ENCODE measurements at places on chromosomes 1 and 21.

DNA sequence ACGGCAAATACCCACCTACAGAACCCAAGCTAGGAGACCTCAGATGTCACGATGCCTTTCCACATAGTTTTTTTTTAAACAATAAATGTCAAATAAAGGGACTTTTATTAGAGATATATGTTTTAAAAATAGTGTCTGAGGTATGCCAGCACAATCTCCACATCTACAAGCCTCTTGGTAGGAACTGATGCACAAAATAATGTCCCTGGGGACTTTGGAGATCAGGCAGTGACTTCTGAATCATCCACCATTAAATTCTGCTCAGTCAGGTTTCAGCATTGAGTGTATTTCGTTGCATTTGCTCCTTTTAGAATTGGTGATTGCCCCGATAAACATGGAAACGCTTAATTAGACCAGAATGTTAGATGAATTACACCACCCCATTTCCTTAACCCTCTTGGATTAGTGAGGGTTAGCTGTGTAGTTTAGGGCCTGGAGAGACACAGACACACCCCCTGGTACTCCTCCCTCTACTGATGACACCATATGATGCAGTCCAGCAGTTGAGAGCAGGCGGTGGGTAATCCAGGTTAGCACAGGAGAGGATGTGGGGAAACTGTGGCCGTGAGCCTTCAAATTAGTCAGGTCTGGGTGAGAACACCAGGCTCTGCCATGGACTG, 33.6 kb downstream of the LGR6 start:
- no peak for DNase-seq

DNA sequence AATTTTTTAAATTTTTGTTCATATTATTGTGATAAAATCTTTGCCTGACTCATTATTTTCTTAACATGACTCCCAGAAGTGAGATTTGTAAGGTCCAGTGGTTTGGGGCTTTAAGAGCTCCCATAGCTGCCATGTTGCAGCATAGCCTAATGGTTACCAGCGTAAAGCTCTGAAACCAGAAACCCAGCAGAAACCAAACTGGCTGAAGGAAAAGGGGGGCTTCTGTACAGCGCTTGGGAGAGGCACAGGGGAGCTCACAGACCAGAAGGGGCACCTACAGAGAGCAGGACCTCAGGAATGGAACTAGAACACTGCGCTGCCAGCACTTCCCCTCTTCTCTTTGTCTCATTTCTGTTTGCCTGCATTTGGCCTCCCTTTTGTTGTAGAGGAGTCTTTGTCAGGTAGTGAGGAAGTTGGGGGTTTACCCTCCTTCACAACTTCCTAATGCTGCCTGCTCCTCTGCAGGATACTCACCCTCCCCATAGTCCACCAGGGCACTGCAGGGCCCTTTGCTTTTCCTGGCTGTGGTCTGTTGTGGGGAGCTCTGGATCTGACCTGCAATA, 2.6 kb upstream of the PYCR2 start:
- no peak for DNase-seq

DNA sequence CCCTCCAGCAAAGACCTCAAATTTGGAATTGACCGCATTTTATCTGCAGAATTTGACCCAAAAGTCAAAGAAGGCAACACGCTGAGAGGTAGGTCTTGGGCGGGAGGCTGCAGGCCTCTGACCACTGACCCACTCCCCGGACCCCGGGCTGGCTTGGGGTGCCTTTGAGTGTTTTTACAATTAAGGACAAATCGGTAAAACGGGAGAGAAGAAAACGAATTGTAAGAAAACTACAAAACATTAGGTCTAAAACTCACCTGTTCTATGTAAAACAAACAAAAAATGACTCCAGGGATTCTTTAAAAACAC, 1.1 kb downstream of the HLX start:
- no peak for DNase-seq

DNA sequence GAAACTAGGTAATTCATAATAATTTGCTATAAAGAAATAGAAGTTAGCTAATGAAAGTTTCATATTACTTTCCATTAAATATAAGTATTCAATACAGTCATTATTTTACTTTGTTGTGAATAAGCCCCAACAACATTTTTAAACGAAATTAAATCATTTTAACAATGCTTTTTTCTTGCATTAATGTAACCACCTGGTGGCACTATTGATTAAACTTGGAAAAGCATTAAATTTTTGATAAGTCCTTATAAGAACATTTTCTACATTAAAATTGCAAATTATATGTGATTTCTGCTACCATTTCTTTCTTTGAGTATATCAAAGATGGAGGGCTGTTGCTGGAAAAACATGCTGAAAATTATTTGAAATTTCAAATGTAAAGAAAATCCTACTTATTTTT, 918.8 kb upstream of the TMPRSS15 start:
- DNase-seq, result no peak

- DNase-seq, result no peak
These were observed 85.9 kb downstream of the LHX8 start for GRCh38 chr1:75220072-75220471.

DNA sequence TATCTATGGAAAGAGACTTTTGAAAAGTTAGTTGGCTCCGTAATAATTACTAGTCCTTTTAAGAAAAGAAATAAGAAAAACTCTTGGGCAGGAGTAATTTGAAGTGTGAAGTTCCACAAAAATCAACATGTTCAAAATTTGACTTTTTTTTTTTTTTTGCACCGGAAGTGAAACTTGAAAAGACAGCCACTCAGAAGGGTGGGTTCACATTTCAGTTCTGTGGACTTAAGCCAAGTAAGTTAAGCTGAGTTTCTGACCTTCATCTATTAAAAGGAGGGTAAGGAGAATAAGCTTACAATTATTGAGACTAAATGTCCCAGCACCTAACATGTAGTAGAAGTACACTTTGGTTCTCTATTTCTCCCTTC, 11.0 kb downstream of the RO60 start:
- no peak for DNase-seq

DNA sequence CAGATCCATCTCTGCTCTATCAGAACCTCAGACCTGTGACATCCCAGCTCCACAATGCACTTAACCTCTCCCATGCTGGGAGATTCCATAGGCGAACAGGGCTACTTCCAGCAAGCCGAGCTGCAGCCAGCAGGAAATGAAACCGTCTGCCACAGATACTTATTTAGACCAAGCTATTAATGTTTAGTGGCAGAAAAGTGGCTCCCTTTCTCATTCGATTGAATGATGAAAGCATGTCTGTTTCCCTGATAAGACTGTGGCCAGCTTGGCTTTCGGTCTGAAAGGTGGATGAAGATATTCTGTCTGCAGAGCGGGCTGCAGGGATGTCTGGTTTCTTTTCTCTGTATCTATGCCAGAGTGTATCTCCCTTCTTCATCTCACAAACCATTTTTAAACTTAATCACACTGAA, 146.4 kb downstream of the GREM2 start:
- peak; percentile 23 for DNase-seq

DNA sequence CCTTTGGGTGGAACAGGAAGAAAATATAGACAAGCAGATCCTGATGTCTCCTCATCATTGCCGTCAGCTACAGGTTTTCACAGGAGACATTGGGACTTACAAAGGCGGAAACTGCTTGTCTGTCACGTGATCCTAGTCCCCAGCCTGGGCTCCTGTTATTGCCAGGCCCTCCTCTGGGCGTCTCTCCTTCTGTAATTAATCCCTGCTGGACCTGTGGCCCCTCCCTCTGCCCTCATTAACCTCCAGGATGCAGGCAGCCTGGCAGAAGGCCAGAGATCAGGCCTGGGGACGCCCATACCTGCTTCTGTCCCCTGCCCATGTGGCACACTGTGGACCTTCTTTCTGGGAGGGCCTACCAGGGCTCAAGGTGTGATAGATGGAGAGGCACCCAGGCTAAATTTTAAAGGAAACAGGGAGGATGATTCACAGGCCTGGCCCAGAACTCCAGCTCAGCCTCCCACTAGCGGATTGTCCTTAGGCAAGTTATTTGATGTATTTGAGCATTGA, 2.4 kb downstream of the S100A5 start:
- no peak for DNase-seq

DNA sequence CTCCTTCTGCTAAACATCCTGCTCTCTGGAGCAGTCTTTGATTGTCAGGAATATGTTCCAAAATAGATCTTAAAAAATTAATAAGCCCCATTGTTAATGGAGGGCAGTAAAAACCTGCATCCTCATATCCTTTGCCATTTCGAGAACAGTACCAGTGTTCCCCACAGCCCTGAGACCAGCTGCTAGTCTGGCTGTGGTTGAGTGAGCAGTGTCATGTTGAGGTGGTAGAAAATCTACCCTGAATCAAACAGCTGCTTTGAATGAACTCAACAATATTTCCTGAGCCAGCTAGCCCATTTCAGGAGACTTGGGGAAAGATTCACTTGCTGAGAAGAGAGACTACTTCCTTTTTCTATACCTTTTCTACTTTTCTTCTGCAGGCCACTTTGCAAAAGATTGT, 24.4 kb downstream of the FABP3 start:
- DNase-seq, result no peak

DNA sequence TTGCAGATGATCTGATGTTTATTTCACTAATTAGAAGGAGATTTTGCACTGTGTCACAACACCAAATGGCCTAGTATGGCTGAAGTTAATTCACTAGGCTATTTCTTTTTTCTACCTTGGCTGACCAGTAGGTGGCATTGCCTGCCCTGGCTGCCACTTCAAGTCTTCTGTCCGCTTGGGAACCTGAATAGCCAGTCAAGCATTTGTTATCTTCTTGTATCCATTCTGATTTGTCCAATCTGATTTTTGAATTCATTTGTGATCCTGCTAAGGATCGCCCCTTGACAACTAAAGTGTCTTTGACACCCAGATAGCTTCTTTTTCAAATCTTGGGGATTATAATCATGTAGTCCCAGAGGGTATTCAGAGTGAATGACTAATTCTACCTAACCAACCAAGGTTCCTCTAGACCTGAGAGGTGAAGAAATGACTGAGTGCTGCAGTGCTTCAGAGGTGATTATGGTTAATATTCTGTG, 99.4 kb downstream of the GIPC2 start:
- DNase-seq, result peak; percentile 82

DNA sequence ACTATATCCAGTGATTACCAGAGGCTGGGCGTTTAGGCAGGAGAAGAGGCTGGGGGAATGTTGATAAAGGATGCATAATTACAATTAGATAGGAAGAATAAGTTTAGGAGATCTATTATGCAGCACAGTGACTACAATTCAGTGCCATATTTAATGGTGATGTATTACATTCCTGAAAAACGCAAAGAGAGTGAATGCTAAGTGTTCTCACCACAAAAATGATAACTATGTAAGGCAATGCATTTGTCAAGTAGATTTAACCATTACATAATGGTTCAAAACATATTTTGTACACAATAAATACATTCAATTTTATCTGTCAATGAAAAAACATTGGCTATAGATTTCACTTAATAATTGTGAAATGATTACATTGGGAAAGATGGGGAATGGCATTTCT, 548.9 kb downstream of the NUF2 start:
- DNase-seq, result peak; percentile 73

- DNase-seq, result no peak
These were observed 72.3 kb upstream of the ACTRT2 start for GRCh38 chr1:2948751-2949680.

- no peak for DNase-seq
These were observed 21.2 kb downstream of the PTGS2 start for GRCh38 chr1:186658999-186659398.

Measured in HCEC 1CT (cell line).